ENCODE measurements at places on chromosomes 12 and 14. TPM values are rescaled to one million over a fixed set of nuclear protein-coding genes. Genes with fewer than 3 reads are reported as not detected.

DNA sequence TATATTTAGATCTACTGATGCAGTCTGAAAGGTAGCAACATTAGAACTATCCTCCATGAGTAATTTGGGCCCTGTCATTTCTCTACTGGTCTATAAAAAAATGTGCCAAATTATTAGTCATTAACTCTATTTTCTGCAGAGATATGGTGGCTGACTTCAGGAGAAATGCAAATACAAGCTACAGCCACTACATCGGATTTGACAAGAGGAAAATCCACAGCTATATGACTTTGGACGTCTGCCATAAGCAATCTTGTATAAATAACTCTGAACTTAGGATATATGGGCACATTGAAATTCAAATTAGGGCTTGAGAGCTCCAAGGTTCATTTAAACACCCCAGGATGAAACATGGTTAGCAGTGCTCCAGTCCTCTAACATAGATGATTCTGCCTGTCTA lies 983.0 kb upstream of the LRFN5 start:
- no peak overlapping the region for H3K4me3 ChIP-seq
- DNase-seq: no peak
- no peak overlapping the region for H3K27ac ChIP-seq

GRCh38 chr12:3552726-3553045 lies 61.7 kb downstream of the PRMT8 start:
- DNase-seq: no peak
- no peaks in the 10 kb centered on the region for H3K4me1 ChIP-seq
- H3K36me3 ChIP-seq: no peaks in the 10 kb centered on the region
- no peak overlapping the region for H3K4me3 ChIP-seq
- H3K27me3 ChIP-seq: no peaks in the 10 kb centered on the region
- H3K27ac ChIP-seq: no peak overlapping the region

DNA sequence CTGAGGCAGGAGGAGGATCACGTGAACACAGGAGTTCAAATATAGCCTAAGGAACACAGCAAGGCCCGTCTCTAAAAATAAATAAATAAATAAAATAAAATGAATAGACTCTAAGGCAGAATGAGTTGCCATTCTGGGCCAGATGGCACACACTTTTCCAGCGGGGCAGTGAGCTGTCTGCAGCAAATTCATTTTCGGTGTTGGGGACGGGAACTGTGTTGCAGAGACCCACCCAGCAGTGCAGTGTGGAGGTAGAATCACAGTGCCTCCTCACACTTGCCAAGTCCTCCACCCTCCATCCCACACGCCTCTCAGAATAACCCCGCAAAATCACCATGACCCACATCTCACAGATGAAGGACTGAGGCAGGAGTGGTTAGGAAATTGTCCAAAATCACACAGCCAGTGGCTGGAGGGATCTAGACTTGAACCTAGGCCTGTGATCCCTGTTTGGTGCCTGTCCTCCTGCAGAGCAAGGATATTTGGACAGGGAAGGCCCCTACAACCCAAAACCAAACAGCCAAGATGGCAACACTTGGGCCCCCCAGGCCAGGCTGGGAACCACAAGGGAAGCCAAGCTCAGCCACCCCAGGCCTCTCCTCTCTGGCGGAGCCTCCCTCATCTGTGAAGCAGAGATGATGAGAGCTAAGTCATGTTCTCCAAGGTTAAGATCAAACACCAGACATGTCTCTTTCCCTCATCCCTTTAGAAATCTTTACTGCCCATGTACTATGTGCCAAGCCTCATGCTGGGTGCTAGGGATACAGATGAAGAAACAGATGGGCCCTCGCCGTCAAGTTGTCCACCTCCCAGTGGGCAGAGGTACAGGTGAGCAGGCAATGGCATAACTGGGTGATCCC lies 152.7 kb downstream of the DPF3 start:
- no peaks in the 10 kb centered on the region for H3K27me3 ChIP-seq
- no peak overlapping the region for H3K4me3 ChIP-seq
- no peak for DNase-seq
- H3K27ac ChIP-seq: no peak overlapping the region

DNA sequence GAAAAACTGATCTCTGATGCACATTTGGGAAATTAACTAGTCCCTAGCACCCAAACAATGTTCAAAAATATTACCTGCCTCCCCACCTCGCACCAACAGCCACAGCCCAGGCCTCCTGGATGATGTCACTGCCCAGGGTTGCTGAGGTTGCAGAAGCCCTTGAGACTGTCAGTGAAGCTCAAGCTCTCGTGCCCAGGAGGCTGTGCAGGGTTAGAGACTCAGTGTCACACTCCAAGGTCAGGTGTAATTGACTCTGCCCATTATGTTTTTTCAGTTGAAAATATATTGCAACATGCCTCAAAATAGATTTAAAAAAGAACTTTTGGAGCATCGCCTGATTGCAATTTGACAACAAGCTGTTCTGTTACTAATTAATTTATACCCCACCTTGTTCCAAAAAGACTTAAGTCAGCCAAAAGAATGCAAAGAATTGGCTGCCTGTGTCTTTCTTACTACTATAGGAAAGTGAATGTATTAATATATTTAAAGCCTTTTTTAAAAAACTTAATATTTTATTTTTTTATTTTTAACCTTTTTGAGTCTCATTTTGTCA lies 72.3 kb downstream of the CMAS start:
- no peaks in the 10 kb centered on the region for H3K27me3 ChIP-seq
- H3K4me1 ChIP-seq: no peaks in the 10 kb centered on the region
- no peaks in the 10 kb centered on the region for H3K36me3 ChIP-seq
- H3K27ac ChIP-seq: no peak overlapping the region
- no peak for DNase-seq

DNA sequence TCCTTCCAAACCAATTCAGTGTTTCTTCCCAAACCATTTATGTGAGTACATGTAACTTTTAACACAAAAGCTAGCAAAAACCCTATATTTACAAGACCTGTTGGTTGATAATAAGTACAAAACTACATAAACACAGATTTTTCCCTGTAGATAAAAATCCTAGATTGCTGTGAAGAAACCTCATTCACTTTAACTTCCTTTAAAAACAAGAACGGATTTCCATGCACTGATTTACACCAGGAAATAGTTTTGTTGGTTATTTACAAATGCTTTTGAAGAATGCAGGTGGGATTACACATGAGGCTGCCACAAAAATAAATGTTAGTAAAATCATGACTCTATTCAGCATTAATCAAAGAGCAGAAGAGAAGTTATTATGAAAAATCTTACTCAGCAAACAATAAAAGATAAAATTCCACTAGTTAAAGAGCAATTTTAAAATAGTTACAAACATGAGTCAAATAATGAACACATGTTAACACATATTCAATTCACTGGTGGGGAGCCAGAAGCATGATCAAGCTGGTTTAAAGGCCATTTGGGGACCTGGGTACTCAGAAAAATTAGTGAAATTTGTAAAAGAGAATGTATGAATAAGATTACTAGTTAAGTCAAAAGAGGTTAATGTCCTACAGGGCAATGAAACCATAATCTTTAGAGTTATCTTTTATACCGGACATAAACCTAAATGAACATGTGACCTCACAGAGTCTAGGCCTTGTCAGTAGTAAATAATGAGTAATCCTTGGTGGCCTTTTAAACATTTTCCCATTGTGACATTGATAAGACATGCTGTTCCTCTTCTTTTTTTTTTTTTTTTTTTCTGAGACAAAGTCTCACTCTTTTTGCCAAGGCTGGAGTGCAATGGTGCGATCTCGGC lies 79.9 kb downstream of the PHLDA1 start:
- H3K27ac ChIP-seq: no peak overlapping the region
- no peaks in the 10 kb centered on the region for H3K36me3 ChIP-seq
- H3K27me3 ChIP-seq: no peaks in the 10 kb centered on the region
- H3K4me3 ChIP-seq: no peak overlapping the region
- DNase-seq: no peak

DNA sequence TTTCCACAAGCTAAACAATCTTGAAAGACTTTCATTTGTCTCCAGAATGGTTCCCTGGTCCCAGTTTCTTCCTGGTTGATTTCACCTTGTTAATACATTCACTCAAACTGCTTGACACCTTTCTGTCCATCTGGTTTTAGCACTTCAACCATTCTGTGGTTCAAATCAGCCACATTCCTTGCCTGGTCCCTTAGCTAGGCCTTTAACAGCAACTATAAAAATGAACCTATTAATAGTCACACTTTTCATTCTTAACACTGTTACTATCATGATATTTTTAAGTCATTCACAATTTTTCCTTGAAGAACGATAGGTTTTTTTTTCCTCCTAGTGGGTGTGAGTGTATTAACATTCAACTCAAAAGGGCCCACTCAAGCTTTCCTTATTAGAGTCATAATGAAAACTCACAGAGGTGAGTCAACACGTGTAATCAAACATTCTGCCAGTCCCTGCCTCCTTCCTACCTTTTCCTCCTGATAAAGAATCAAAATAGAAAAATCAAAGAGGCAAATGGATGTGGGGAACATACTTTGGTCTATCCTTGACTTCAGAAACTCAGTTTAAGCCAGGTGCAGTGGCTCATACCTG lies 34.4 kb upstream of the CCNT1 start:
- peaks cover 3% of the 10 kb centered on the region for H3K4me1 ChIP-seq
- H3K4me3 ChIP-seq: no peak overlapping the region
- H3K36me3 ChIP-seq: no peaks in the 10 kb centered on the region
- no peak for DNase-seq

- H3K36me3 ChIP-seq: no peaks in the 10 kb centered on the region
- H3K4me1 ChIP-seq: peaks cover 4% of the 10 kb centered on the region
- no peak overlapping the region for H3K27ac ChIP-seq
- no peaks in the 10 kb centered on the region for H3K27me3 ChIP-seq
These were observed 9.4 kb downstream of the KRT80 start for GRCh38 chr12:52182384-52182783.

DNA sequence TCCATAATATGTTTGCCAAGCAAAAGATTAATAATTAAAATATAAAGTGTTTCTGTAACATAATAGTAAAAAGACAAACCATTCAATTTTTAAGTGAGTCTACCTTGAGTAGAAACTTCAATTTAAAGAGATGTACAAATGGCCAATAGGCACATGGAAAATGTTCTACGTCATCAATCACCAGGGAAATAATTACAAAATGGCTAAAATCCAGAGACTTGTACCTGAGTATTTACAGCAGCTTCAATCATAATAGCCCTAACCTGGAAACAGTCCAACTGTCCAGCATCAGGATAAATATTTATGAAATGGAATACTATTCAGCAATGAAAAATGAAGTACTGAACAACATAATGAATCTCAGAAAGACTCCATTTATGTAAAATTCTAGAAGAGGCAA lies 95.5 kb upstream of the FAR2 start:
- no peaks in the 10 kb centered on the region for H3K36me3 ChIP-seq
- H3K4me1 ChIP-seq: no peaks in the 10 kb centered on the region
- H3K27ac ChIP-seq: no peak overlapping the region

DNA sequence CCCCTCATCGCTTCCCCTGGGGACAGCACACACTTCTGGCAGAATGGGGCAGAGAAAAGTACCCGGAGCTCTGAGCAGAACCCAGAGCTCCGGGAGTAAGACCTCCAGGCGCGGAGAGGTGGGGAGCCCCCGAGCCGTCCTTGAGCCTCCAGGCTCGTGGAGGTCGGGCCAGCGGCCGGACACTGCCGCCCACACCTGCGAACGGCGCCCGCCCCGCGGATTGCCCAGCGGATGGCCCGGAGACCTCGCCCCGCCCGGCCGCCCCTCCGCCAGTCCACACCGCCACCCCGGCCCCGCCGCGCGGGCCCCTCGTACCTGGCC lies 344 bp downstream of the SPTLC2 start:
- no peaks in the 10 kb centered on the region for H3K36me3 ChIP-seq
- H3K4me3 ChIP-seq: peak overlapping the region; percentile 84
- peaks cover 18% of the 10 kb centered on the region for H3K4me1 ChIP-seq
- DNase-seq: no peak
- peak overlapping the region; percentile 75 for H3K27ac ChIP-seq

GRCh38 chr12:66852091-66852490 lies 173.2 kb upstream of the GRIP1 start:
- H3K27me3 ChIP-seq: no peaks in the 10 kb centered on the region
- no peak for DNase-seq
- no peaks in the 10 kb centered on the region for H3K36me3 ChIP-seq
- no peak overlapping the region for H3K27ac ChIP-seq
- H3K4me3 ChIP-seq: no peak overlapping the region
- H3K4me1 ChIP-seq: no peaks in the 10 kb centered on the region

- H3K27me3 ChIP-seq: no peaks in the 10 kb centered on the region
- no peak overlapping the region for H3K4me3 ChIP-seq
- DNase-seq: no peak
- H3K4me1 ChIP-seq: no peaks in the 10 kb centered on the region
- H3K27ac ChIP-seq: no peak overlapping the region
- no peaks in the 10 kb centered on the region for H3K36me3 ChIP-seq
These were observed 397.1 kb downstream of the SNAPC1 start for GRCh38 chr14:62159314-62159713.

- peaks cover 18% of the 10 kb centered on the region for H3K36me3 ChIP-seq
- no peak for DNase-seq
- H3K27ac ChIP-seq: no peak overlapping the region
- peaks cover 15% of the 10 kb centered on the region for H3K4me1 ChIP-seq
- H3K27me3 ChIP-seq: no peaks in the 10 kb centered on the region
These were observed 1.2 kb downstream of the ACTR6 start for GRCh38 chr12:100201604-100202423.

The MYH6 gene
- 1,496 TPM for total RNA-seq

The PLD4 gene
- not detected for total RNA-seq

The DNAI7 gene
- total RNA-seq: not detected
